ENCODE measurements at places on chromosomes 13 and 19.

DNA sequence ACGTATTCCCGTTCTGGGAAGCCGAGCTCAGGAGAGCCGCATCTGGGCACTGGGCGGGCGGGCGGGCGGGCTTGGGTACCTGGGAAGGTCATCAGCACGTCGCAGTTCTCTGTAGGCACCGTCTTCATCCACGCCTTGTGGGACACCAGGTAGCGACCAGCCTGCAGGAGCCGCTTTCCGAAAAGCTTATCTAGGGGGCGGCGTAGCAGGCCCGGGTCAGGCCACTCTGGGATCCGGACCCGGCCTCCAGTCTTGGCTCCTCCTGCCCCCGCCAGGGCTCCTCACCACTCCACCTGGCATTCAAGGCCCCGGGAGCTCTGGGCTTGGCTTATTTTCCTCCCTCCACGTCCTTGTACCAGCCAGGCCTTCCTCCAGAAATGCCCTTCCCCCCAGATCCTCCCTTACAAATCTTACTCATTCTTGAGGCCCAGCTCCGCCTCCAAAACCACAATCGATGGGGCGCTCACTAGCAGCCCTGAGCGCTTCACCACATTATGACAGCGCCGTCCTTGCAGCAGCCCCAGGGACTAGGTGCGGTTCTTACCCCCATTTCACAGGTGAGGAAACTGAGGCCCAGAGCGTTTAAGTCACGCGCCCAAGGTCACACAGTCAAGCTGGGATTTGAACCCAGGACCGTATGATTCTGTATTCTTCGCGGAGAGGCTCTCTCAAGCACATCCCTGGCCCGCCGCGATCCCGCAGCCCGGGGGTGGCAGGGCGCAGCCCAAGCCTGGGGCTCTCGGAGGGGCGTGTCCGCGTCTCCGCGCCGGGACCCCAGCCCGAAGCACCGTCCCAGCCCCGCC is 843 bp downstream of the ANO8 start:
- no peak for DNase-seq

GRCh38 chr13:92886535-92887077 is 340.0 kb upstream of the GPC6 start:
- no peak for DNase-seq

- no peak for DNase-seq
These were observed 1.6 kb downstream of the DNM2 start for GRCh38 chr19:10719466-10719961.

GRCh38 chr19:29266001-29266400 is 53.0 kb upstream of the UQCRFS1 start:
- DNase-seq = no peak

- no peak for DNase-seq
These were observed 69.8 kb downstream of the CCDC70 start for GRCh38 chr13:51931606-51932005.

DNA sequence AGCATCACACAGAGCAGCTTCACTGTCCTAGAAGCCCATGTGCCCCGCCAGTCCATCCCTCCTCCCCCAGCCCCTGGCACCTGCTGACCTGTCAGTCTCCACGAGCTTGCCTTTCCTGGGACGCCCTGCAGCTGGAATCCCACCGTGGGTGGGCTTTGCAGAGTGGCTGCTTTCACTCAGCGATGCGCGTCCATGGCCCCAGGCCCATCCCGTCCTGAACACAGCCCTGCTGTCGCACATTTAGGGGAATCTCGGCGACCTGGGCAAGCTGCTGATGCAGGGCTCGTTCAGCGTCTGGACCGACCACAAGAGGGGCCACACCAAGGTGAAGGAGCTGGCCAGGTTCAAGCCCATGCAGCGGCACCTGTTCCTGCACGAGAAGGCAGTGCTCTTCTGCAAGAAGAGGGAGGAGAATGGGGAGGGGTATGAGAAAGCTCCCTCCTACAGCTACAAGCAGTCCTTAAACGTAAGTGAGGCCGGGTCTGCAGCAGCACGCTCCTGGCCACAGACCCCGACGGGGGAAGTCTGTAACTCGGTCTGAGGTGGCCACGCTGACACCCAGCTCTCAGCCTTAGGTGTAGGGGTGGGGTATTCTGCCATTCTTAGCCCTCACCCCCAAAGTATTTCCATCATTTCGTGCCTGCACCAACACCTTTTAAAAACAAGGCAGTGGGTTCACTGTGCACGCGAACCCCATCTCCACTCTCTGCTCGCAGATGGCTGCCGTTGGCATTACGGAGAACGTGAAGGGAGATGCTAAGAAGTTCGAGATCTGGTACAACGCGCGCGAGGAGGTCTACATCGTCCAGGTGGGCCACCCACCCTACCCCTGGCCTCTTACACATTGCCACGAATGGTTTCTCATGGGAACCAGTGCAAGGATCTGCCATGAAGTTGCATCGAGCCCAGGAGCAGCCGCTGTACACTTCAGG is 18.3 kb upstream of the F7 start:
- no peak for DNase-seq

DNA sequence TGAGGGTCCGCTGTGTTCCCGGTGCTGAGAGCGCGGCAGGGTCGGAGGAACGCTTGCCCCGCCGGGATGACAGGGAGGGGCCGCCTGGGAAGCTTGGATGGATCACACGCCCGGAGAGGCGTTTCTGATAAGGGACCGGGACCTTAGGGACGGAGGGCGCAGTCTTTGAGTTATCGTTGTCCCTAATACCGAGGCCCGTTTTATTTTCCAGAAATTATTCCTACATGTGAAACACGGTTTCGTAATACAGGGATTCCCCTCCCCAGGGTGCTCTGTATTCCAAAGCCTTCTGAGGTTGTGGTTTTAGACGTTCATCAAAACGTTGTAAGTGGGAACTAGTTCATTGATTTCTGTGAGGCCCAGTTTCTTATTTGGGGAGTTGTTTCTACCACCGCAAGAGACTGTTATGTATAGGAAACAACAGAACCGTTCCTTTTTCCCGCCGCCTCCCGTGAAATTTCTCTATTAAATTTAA is 752 bp downstream of the PDCD5 start:
- DNase-seq = peak; percentile 41

All from nephron progenitor cell (in vitro differentiated cells).